ENCODE measurements at places on chromosomes 6 and 20. TPM values are rescaled to one million over a fixed set of nuclear protein-coding genes. Genes with fewer than 3 reads are reported as not detected.

C20orf141 gene
- not detected for total RNA-seq

TRIM10 gene
- total RNA-seq, result 0.25 TPM

HTR1E gene
- not detected for total RNA-seq

ITPR3 gene
- total RNA-seq, result 35.1 TPM

BPI gene
- total RNA-seq, result not detected

CCNC gene
- total RNA-seq, result 51.6 TPM

ZBTB12 gene
- total RNA-seq, result 0.57 TPM

BCAS1 gene
- not detected for total RNA-seq

SLC22A2 gene
- not detected for total RNA-seq

TMEM200A gene
- total RNA-seq, result not detected

PSORS1C1 gene
- total RNA-seq, result 0.29 TPM

DAAM2 gene
- total RNA-seq, result not detected

PERP gene
- 4.4 TPM for total RNA-seq

TAGAP gene
- total RNA-seq, result 79.6 TPM

SRSF6 gene
- total RNA-seq, result 78.2 TPM

MARCKS gene
- total RNA-seq, result 0.17 TPM

NKAIN4 gene
- not detected for total RNA-seq

C20orf144 gene
- total RNA-seq, result 0.38 TPM

GPX5 gene
- not detected for total RNA-seq

MPC1 gene
- 16.6 TPM for total RNA-seq

SRMS gene
- not detected for total RNA-seq

HLA-F gene
- total RNA-seq, result 310 TPM

RAMACL gene
- total RNA-seq, result 0.52 TPM

MRPS26 gene
- total RNA-seq, result 50.0 TPM

FRMD1 gene
- not detected for total RNA-seq

HDGFL1 gene
- not detected for total RNA-seq

CD93 gene
- not detected for total RNA-seq

PLA2G7 gene
- total RNA-seq, result not detected

GSTA2 gene
- total RNA-seq, result not detected

TBX18 gene
- total RNA-seq, result not detected

LHFPL5 gene
- not detected for total RNA-seq

BPIFA2 gene
- total RNA-seq, result not detected

NOTCH4 gene
- total RNA-seq, result 0.50 TPM

CCDC170 gene
- not detected for total RNA-seq

CCN6 gene
- 0.21 TPM for total RNA-seq

NKX2-2 gene
- not detected for total RNA-seq

ZNF831 gene
- total RNA-seq, result 5.1 TPM

SLC35F1 gene
- 0.07 TPM for total RNA-seq

FAM209B gene
- total RNA-seq, result 0.64 TPM

LY6G6D gene
- total RNA-seq, result not detected

NKAIN2 gene
- total RNA-seq, result not detected

CLPSL2 gene
- not detected for total RNA-seq

NRM gene
- 32.0 TPM for total RNA-seq

FAM83B gene
- not detected for total RNA-seq

RIPOR3 gene
- total RNA-seq, result not detected
